ENCODE measurements at places on chromosomes 4 and X.

GRCh38 chrX:11273544-11273943 lies 19.7 kb upstream of the AMELX start:
- no peak for DNase-seq

- no peak for DNase-seq
Observed at GRCh38 chrX:10617999-10618351, 2.4 kb downstream of the MID1 start.

- DNase-seq: no peak
Observed at GRCh38 chr4:8336412-8337075, 67.0 kb downstream of the HTRA3 start.

DNA sequence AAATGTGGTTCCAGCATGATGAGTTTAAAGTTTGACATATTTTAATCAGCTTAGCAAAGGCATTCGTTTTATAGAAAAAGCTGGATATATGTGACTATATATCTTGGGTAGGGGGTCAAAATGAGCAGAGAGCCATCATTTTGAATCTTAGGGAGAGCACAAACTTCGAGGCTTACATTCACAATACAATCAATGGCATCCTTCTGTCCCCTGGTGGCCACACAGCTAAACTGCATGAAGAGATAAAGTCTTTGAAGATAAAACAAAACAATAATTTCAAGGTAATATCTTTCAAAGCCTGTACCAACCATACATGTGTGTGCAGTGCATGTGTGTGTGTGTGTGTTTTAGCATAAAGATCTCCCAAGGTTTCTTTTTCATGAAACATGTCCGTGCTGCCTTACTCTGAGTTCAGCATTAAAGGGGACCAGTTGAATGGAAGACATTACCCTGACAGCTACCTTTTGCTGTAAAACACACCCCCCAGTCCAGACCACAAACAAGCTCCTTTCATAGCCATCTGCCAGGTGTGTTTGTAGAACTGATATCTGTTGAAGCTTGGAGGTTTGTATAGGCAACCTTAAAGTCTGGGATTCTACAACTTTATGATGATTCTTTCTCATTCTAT lies 22.0 kb downstream of the DYNLT3 start:
- DNase-seq: peak; percentile 71

DNA sequence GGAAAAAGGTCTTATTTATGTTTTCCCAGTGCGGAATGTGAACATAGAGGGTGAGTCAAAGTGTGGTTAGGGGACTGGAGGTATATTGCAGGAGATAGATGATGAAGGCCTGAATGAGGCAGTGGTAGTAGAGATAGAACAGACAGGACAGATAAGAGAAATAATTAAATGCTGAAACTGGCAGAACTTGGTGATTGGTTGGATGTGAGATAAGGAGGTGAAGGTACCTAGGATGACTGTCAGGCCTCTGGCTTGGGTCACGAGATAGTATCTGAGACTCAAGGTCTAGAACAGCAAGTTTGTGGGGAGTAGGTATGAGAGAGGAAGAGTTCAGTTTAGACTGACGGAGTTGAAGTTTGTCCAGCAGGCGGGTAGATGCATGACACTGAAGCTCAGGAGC lies 3.5 kb downstream of the MND1 start:
- peak; percentile 66 for DNase-seq

DNA sequence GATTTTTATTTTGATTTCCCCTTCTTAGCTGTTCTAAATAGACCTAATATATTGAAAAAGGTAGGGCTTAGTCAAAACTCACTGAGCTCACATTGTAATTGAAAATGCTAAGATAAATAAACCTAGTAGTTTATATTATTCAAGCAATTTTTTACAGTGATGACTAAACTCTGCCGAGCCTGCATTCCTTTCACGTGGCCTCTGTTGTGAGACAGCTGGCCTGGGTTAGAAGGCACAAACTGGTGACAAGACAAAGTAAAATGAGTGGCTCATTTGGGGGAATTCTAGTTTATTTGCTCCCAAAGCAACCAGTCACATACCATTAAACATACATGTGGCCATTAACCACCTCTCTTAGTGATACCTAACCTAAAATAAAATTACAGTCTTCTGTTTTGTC lies 169.4 kb upstream of the TEX13C start:
- DNase-seq: no peak

DNA sequence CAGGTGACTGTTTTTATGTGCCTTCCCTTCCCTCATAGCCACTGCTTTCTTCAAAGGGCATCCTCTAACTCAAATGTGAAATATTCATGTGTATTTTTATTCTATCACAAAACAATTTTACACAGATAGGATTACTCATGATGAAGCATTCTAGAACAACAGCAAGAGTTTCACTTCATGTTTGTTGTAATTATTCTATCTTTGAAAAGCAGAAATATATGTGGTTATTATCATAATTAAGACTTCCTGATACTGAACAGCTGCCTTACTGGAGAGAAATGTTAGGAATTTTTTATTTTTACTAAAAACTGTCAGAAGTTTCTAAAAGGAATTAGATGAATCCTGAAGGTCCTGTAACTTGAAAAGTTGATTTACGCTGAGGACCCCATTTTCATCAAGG lies 229.1 kb downstream of the PALLD start:
- no peak for DNase-seq

DNA sequence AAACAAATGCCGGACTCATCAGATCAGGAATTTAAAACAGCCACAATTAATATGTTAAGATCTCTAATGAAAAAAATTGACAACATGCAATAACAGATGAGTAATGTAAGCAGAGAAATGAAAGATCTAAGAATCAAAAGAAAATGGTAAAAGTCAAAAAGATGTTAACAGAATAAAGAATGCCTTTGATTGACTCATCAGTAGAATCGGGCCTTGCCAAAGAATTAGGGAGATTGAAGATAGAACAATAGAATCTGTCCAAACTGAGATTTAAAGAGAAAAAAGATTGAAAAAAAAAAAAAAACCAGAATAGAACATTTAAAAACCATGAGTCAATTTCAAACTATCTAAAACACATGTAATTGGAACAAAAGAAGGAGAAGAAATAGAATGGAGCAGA lies 25.9 kb upstream of the GUCY1A1 start:
- DNase-seq: no peak

GRCh38 chrX:50081282-50081889 lies 119.4 kb downstream of the AKAP4 start:
- peak; percentile 17 for DNase-seq

DNA sequence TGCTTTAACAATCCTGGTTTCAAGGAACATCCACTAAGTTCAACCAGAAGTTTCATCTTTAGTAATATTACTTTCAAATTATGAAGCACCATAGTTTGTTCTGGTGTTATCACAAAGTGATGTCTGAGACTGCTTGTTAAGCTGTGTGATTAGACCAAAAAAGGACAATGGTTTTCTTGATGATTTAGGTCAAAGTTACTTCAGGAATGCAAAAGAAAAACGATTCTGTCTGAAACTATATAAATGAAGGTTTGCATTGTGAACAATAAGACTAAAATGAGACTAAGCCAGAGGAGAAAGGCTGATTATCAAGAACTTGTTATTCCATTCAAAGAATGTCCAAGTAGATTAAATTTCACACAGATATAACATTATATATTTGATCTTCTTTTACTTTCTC lies 122.4 kb upstream of the ETNPPL start:
- no peak for DNase-seq

- no peak for DNase-seq
Observed at GRCh38 chr4:154490234-154490582, 1.4 kb downstream of the DCHS2 start.

DNA sequence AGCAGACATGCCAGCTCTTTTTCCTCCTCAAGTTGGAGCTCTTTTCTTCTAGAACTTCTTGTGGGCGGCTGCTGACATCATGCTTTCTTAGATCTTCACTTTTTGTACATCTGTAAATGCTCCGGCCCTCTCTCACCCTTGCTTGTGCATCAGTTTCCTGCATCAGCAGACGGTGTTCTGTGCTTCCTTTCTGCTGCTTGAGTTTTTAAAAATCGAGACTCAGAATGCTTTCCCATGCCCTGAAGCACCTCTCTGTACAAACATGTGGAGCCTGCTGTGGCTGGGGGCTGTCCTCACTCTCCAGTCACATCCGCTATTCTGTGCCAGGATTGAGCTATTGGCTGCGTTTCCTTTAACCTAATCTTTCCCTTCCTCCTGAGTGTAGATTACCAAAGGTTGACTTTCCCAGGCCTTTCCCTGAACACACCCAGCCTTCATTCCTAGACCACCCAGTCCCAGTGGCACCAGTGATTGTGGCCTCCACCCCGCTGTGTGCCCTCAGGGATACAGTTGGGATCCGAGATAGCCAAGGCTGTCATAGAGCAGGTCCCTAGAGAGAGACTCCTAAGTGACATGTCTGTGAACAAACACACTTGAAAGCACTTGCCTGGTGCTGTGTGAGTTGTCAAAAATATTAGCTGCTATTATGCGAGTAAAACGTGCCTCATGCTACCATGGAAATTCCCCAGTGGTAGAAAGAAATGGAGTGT lies 41.9 kb downstream of the TNIP2 start:
- no peak for DNase-seq

DNA sequence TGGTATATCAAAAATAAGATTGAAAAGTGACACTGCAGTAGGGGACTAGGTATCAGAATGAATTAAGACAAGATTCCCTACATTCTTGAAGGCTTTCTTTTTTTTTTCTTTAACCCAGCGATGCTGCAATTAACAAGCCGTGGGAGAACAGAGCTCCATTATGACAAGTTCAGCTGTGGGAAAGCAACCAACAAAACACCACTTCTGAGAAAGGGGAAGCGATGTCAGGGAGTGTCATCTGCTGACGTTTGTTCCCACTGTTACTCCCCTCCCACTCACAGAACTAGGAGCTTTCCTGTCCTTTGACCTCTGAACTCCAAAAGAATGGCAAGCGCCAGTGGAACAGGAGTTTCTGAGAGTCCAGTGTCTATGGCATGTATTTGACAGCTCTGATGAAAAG lies 90.2 kb upstream of the SLITRK2 start:
- no peak for DNase-seq

- no peak for DNase-seq
Observed at GRCh38 chr4:139557556-139558110, 1.6 kb upstream of the SETD7 start.

DNA sequence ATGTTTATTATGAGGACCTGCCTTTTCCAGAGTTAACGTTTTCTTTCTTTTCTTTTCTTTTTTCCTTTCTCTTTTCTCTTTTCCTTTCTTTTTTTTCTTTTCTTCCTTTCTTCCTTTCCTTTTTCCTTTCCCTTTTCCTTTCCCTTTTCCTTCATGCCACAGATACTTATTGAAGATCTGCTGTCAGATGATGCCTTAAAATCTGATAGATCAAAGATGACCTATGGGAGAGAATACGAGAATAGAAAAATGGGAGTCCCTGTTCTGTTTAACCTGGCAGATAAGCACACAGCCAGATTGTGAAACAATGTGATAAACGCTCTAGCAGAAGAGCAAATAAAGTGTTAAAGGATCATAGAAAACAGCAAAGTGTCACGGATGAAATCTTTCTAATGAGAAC lies 38.9 kb downstream of the AFF1 start:
- peak; percentile 44 for DNase-seq

GRCh38 chr4:76293772-76294171 lies 12.8 kb upstream of the STBD1 start:
- no peak for DNase-seq

- no peak for DNase-seq
Observed at GRCh38 chrX:87663421-87663820, 145.8 kb downstream of the KLHL4 start.

GRCh38 chr4:84286048-84286447 lies 213.0 kb downstream of the NKX6-1 start:
- DNase-seq: no peak

GRCh38 chr4:55791666-55792065 lies 27.9 kb upstream of the EXOC1L start:
- no peak for DNase-seq

DNA sequence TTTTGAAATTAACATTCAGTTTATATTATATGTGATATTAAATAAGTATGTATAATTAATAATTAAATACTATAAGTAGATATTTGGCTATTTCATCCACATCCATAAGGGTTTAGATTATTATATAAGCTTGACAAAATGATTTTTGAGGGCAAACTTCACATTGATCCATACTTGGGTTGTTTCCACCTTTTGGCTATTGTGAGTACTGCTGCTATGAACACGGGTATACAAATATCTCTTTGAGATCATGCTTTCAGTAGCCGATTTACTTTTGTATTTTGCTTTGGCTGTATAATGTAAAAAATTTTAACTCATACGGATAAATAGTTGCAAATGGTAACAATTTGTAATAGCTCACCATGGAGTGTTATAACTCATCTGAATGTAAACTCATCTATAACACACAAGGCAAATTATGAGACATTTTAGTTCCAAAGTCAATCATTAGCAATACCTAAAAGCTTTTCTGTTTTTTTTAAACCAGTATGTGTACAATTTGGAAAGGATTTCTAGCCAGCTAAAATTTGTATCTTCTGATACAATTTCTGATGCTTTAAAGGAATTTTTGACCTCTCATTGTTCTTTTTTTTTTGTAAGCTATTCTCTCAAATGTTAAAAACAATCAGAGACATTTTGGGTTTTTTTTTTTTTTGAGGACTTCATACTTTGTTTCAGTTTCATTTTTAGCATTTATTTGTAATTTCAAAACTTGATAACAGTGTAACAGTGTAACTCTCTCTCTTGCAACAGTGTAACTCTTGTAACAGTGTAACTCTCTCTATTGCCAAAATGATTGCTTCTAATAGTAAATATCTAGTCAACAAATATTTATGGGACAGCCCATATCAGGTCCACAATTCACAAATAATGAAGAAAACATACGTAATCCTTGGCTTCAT lies 51.8 kb upstream of the ARX start:
- DNase-seq: no peak

- peak; percentile 7 for DNase-seq
Observed at GRCh38 chr4:119490335-119490734, 138.3 kb downstream of the PDE5A start.

DNA sequence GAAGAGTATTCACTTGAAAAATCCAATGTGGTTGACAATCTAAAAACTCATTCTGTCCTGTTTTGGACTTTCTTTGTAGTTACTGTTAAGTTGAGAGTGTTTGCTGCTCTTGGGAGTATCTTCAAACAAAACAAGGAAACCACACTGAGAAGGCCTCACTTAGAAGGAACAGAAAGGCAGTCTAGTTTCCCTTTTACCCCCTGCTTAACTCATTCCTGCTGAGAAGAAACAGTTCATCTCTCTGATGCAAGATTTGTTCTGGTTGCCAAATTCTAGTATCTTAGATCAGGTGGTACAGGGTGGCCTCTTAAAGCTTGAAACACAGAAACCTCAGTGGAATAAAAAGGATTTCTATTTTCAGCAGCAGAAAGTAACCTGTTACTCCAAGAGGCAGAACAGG lies 41.4 kb downstream of the GUCY2F start:
- no peak for DNase-seq

GRCh38 chr4:25700661-25701060 lies 45.0 kb downstream of the SLC34A2 start:
- no peak for DNase-seq

GRCh38 chrX:21802839-21803238 lies 36.6 kb upstream of the MBTPS2 start:
- no peak for DNase-seq

DNA sequence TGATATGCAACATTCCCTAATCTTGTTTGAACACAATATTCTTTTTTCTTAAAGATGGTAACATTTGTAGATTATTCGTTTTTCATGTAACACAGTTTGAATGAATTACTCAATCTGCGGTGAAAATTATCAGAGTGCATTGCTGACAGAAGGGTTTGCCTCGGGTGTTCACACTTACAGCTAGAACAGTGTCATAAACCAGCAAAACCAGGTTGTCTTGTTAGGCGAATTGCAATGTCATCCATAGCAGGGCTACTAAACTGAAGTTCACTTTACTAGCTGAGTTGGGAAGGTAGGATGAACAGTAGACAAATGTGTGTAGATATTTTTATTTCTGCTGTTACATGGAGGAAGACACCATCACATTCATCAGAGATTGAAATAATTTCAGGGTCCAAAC lies 98.9 kb downstream of the SLC39A8 start:
- no peak for DNase-seq

- no peak for DNase-seq
Observed at GRCh38 chr4:112536123-112536522, 20.1 kb upstream of the NEUROG2 start.

All from erythroblast (primary cell).